ENCODE measurements at places on chromosomes 11 and 22.

GRCh38 chr11:131652231-131652630, 281.8 kb downstream of the NTM start:
- no peak for DNase-seq

DNA sequence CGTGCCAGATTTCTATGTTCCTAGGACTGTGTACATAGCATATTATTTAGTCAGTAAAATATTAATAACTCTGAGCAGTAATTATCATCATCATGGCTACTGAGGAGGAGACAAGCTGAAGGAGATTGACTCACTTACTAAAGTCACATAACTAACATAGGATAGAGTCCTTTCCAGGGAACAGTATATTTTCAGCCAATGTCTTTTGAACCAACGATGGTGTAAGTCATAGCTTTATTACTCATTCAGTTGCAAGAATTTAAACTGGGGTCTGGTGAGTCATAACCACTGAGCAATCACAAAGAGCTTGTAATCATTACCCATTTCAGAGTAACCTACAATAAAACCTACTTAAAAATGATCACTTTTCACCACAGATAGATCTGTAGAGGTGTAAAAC, 1564.8 kb upstream of the TENM4 start:
- DNase-seq: no peak

- DNase-seq: no peak
Observed at GRCh38 chr11:13119941-13120520, 110.9 kb downstream of the RASSF10 start.

DNA sequence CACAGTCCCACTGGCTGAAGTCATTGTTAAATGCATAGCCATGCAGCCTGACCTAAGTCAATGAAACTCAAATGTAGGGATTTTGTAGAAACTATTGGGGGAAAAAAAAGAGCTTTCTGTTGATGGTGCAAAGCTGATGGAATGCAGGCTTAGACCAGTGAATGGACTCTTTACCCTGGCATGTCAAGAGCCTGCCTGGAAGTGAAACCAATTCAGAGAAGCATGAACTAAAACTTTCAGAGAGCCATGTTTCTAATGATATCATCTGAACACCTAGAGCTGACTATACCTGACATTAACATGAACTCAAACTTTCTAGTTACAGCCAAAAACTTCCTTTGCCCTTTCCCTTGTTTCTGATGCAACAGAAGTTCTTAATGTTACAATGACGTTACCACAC, 89.0 kb downstream of the APIP start:
- no peak for DNase-seq

- no peak for DNase-seq
Observed at GRCh38 chr11:27599217-27599616, 92.6 kb upstream of the LIN7C start.

- DNase-seq: no peak
Observed at GRCh38 chr11:116707161-116707629, 65.6 kb downstream of the BUD13 start.

DNA sequence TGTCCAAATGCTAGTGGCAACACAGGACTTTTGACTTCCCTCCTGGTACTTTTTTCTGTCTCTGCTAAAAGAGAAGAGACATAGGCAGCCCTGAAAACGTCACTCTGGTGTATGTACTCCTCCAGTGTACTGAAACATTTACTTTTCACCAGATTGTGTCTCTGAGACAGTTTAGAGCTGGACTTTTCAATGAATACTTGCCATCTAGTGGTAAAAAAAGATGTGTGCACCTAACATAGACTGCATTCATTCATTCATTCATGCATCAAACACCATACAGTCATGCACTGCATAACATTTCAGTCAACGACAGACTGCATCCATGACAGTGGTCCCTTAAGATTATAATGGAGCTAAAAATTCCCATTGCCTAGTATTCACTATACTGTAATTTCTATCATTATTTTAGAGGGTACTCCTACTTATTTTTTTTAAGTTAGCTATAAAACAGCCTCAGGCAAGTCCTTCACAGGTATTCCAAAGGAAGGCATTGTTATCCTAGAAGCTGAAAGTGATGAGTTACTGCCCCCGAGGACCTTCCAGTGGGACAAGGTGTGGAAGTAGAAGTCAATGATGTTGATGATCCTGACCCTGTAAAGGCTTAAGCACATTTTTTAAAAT, 186.2 kb downstream of the SPON1 start:
- DNase-seq: no peak

DNA sequence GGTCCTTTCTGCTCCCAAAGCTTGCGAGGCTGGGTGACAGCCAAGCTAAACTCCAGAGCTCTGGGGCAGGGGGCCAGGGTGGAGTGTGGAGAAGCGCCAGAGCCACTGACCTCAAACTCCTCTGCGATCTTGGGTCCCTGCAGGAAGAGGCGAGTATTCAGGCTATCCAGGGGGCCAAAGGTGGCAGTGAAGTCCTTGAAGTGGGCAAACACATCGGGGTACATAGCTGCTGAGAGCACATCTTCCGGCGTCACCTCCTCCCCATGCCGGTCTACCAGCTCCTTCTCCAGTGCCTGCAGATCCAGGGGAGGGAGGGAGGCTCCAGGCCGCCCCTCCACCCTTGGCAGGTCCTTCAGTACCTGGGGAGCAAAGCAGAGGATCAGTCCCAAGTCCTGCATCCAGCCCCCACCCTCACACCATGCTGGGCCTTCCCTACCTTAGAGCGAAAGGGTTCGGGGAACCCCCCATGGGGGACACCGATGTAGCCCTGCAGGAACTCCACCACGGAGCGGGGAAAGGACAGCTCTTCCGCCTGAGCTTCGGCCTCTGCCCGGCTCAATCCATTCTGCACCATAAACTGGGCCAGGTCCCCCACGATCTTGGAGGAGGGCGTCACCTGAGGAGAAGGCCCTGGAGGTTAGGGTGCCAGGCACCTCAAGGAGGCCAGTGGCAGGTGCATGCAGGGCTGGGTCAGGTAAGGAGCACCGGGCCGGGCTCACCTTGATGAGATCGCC, 6.4 kb downstream of the RCE1 start:
- no peak for DNase-seq

GRCh38 chr22:50704510-50705218, 32.0 kb downstream of the SHANK3 start:
- no peak for DNase-seq

GRCh38 chr11:64879244-64879900, 951 bp upstream of the EHD1 start:
- DNase-seq: no peak

DNA sequence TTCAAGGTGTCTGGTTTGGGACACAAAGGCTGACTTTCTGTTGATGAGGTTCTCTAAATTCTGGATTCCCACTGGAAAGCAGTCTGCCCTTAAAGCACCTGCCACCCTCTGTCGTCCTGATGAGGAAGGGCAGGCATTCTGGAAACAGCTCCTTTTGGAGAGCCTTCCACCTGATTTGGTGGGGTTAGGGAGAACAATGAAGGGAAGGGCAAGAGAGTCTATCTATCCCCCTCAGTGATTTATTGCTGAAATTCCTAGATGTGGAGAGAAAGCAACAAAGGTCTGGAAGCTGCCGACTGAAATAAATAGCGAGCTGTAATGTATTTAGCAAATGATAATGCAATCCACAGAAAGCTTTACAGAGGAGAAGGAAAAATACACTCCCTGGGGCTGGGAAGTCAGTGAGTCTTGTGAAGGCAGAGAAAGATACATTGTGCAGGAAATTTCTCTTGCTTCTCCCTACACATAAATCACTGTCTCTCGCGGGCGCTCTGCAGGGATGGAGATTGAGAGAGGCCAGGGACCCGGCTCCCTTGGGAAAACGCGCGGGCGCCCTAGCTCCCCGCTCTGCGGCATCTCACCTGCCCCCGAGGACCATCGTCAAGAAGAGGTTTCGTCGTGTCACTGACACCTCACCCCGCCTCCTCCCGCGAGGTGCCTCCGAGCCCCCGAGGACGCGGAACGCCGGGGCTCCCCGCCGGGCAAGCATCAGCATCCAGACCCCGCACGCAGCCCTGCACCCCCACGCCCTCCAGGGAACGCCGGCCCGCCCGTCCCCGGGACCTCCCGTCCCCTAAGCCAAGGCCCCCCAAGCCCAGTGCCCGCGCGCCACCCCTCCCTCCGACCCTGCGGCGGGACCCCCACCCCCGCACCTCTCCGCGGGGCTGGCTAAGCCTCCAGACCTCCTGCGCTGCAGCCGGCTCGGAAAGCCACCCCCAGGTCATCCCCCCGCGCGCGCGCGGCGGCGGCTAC, 673 bp downstream of the CDON start:
- DNase-seq: peak; percentile 76

- no peak for DNase-seq
Observed at GRCh38 chr22:40401532-40401931, 31.1 kb downstream of the SGSM3 start.

GRCh38 chr22:46297151-46297812, 612 bp downstream of the GTSE1 start:
- DNase-seq: no peak

- DNase-seq: no peak
Observed at GRCh38 chr22:45064313-45065278, 54.8 kb upstream of the PHF21B start.

GRCh38 chr11:36033936-36034335, 90.1 kb downstream of the LDLRAD3 start:
- no peak for DNase-seq

DNA sequence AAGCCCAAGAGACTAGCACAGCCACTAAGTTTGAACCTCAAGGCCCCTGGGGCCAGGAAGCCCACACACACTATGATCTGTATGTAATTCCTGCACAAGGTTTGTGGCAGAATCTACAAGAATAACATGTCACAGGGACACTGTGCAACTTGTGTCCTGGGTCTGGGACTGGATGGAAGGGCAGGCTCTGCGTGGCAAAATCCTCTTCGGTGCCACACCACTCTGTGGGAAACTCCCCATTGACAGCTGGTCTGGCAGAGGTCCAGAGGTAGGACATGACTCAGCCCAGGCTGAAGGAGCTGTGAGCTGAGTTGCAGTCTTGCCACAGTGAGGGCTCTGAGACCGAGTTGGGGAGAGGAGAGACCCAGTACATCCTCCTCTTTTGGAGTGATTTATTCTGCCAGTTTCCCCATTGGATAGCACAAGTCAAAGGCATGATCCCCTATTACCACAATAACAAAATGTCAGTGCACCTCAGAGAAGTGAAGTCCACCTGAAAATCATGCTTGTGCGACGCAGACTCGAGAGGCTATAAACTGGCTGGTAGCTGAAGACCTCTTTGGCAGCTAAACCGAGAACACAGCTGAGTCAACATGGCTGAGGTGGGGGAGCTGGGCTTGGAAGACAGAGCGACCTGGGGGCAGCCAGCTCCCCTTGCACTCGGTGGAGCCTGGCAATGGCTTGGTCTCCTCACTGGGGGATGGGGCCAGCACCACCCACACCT, 23.3 kb upstream of the SERPIND1 start:
- DNase-seq: no peak

DNA sequence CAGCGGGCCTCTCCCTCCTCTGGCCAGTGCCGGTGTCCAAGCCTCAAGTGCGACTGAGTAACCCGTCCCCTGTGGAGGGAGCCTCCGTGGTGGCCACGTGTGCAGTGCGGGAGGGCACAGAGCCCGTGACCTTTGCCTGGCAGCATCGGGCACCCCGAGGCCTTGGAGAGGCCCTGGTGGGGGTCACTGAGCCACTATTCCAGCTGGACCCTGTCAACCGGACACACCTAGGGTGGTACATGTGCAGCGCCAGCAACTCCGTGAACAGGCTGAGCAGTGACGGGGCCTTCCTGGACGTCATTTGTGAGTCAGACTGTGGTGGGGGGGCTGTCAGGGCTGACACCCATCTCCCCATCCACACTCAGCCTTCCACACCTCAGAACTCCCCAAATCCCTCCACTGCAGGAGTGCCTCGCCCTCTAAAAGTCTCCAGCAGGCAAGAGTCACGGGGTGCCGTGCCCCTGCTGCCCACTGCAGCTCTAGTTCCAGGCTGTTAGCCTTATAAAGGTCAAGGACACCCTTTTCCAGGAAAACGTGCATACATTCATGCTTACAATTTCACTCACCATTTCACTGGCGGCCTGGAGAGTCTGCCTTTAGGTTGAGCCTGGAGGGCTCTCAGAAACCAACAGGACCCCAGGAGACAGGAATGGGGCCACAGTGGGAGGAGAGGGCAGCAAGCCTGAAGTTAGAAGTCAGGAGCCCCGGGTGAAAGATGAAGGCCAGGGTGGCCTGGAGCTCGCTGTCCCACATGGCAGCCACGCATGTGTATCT, 2.6 kb downstream of the VSIG10L2 start:
- peak; percentile 67 for DNase-seq

- DNase-seq: no peak
Observed at GRCh38 chr22:45582955-45583320, 80.3 kb downstream of the FBLN1 start.

All from type B pancreatic cell (in vitro differentiated cells).